Natural killer cell (primary cell): ENCODE measurements at places on chromosomes 13 and 19. TPM values are rescaled to one million over a fixed set of nuclear protein-coding genes. Genes with fewer than 3 reads are reported as not detected.

The FLT3LG gene
- 65.7 TPM for total RNA-seq

GRCh38 chr13:111640476-111640875 is 320.0 kb downstream of the TEX29 start:
- H3K27ac ChIP-seq = no peak overlapping the region
- DNase-seq = no peak
- H3K4me1 ChIP-seq = no peaks in the 10 kb centered on the region
- no peaks in the 10 kb centered on the region for H3K27me3 ChIP-seq
- H3K4me3 ChIP-seq = no peak overlapping the region
- H3K36me3 ChIP-seq = no peaks in the 10 kb centered on the region

The ZNF418 gene
- 13.3 TPM for total RNA-seq

- H3K27me3 ChIP-seq = no peaks in the 10 kb centered on the region
- H3K36me3 ChIP-seq = no peaks in the 10 kb centered on the region
- no peak overlapping the region for H3K4me3 ChIP-seq
Observed at GRCh38 chr19:31274251-31275067, 74.8 kb downstream of the TSHZ3 start.

The NUDT19 gene
- 8.2 TPM for total RNA-seq

The MBD3L3 gene
- not detected for total RNA-seq

GRCh38 chr19:40714441-40715299 is 2.0 kb downstream of the COQ8B start:
- DNase-seq = peak; percentile 93
- H3K4me3 ChIP-seq = peak overlapping the region; percentile 35

DNA sequence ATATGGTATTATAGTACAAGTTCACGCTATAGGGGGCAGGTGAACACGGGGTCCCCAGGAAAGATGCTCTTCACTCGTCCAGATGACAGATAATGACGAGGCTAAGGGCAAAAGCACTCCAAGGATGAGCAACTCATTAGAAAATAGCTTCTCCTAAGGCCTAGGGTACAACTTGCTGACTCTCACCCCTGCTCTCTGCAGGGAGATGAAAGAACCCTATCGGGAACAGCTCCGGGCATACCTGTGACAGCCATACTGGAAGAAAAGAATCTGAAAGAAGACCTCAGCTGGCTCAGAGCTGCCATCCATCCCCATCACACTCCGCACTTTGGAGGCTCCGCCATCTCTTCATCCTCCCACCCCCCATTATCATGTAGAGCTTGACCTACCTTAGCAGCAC is 17.5 kb upstream of the HSPH1 start:
- H3K4me1 ChIP-seq = no peaks in the 10 kb centered on the region
- H3K27me3 ChIP-seq = no peaks in the 10 kb centered on the region

DNA sequence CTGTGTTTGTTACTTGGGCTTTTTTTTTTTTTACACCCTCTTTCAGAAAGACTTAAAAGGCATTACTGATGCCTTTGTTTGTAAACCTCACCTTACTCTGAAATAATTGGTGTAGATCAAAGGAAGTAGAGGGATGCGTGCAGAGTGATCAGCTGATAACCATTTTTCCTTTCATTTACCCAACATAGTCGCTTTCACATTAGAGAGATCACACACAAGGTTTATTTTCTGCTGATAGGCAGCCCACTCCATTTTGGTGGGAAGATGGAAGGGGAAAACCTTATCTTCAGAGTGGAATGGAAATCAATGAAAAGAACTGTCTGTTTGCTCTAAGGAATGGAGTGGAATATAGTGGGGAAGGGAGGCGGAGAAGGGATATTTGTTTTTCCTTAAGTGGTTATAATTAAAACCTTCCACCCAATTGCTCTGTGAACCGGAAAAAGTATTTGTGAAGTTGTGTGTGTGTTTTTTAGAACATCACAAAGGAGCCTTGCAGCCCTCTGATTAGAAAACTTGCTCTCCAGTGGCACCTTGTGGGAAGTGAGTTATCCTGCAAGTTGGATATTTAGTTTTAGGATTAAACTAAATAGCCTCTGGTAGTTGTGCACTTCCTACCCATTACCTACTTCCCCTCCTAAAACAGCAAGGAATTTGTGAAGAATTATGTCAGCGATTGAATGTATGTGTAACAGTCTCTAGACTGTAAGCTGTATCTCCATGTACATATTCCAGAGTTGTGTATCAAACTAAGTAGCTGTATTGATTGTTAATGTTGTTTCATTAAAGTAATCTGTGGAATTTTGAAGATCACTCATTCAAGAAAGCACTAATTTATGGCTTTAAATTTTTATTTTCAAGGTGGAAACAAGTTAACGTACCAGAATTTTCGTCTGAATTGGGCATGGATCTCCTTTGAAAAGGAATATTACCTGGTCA is 76.8 kb downstream of the FREM2 start:
- H3K27ac ChIP-seq = no peak overlapping the region
- no peaks in the 10 kb centered on the region for H3K4me1 ChIP-seq
- DNase-seq = no peak
- H3K27me3 ChIP-seq = no peaks in the 10 kb centered on the region

DNA sequence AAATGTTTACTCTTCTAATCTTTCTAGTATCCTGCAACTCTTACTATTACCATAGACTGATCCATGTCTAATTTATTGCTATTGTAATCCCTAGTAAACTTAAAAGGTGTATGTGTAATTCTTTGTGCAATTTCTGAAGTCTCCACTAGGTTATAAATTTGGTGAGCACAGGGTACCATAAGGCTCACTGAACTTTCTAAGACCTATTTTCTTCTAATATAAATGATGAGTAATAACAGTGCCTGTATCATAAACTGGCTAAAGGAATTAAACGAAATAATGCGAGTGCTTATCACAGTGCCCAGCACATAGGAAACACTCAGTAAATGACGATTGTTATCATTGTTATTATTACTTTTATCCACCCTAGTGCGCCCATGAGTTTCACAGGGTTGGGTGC is 119.1 kb downstream of the KLF12 start:
- peak; percentile 29 for DNase-seq
- H3K4me1 ChIP-seq = peaks cover 4% of the 10 kb centered on the region
- no peak overlapping the region for H3K4me3 ChIP-seq
- H3K27ac ChIP-seq = no peak overlapping the region
- H3K36me3 ChIP-seq = no peaks in the 10 kb centered on the region

DNA sequence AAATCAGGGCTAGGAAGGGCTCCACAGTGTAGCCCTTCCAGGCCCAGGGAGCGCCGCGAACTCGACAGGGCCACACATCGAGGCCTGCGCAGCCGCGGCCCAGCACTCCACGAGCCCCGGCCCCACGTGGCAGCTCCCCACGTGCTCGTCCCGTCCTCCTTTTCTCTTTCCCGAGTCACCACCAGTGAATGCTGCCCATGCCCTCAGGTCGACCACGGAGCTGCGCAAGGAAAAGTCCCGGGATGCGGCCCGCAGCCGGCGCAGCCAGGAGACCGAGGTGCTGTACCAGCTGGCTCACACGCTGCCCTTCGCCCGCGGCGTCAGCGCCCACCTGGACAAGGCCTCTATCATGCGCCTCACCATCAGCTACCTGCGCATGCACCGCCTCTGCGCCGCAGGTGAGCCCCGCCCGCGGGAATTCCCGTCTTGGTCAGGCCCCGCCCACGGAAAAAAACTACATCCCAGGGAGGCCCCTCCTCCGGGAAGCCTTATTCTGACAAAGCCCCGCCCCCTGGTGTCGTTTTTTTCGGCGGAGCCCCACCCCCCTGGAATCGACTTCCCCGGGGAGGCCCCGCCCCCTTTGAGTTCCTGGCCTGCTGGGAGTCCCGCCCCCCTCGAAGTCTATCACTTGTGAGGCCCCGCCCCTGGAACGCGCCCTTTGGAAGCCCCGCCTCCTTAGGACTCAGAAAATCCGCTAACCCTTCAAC is 7.0 kb downstream of the HIF3A start:
- DNase-seq = no peak
- H3K27me3 ChIP-seq = no peaks in the 10 kb centered on the region
- H3K36me3 ChIP-seq = no peaks in the 10 kb centered on the region
- H3K4me3 ChIP-seq = no peak overlapping the region
- no peak overlapping the region for H3K27ac ChIP-seq

The AMH gene
- 0.88 TPM for total RNA-seq

DNA sequence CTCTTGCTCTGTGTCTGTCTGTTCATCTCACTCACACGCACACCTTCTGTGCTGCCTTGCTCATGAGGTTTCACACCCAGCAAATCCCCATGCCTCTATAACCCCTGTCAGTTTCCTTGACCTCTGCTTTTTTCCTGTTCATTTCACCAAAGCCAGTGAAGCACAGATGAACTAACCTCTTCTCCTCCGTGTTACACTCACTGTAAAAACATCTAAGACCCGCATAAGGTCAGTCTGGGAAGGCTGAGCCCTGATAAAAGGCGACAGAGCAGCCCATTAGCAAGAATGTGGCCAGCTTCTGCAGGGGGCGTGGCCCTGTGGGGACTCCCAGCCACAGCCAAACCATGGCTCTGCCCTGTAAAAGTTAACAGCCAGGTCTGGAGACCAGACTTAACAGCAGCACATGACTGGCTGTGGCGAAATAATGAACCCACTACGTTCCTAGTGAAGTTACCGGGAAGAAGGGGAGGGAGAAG is 42.8 kb upstream of the NPAS1 start:
- no peak overlapping the region for H3K4me3 ChIP-seq
- peaks cover 58% of the 10 kb centered on the region for H3K4me1 ChIP-seq
- H3K36me3 ChIP-seq = no peaks in the 10 kb centered on the region
- no peaks in the 10 kb centered on the region for H3K27me3 ChIP-seq
- no peak overlapping the region for H3K27ac ChIP-seq

DNA sequence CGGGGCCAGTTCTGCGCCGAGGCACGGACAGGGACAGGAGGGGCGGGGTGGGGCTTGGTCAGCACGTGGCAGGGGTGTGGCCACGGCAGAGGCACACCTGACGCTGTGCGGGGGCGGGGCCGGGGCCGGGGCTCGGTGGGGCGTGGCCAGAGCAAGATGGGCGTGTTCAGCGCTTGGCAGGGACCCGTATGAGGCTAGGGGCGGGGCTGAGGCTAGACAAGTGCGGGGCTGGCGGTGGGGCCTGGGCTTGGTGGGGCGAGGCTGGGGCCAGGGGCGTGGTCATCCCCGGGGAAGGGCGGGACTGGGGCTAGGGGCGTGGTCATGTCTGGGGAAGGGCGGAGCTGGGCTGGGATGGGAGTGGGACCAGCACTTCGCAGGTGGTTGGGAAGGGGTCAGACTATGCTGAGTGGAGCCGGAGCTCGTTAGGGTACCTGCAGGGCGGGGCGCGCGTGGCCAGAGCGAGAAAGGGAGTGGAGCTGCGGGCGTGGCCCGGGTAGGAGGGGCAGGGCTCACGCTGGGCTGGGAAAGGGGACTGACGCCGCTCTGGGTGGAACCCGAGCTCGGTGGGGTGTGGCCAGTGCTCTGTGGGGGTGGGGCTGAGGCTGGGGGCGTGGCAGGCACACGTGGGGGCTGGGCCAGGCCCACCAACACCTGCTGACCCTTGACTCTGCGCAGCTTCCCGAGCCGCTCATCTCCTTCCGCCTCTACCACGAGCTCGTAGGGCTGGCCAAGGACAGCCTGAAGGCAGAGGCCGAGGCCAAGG is 12.8 kb downstream of the POLR2E start:
- no peak for DNase-seq
- peak overlapping the region; percentile 8 for H3K27ac ChIP-seq
- H3K4me3 ChIP-seq = no peak overlapping the region
- H3K36me3 ChIP-seq = peaks cover 87% of the 10 kb centered on the region
- peaks cover 69% of the 10 kb centered on the region for H3K4me1 ChIP-seq
